ENCODE measurements at places on chromosomes 12 and 14. TPM values are rescaled to one million over a fixed set of nuclear protein-coding genes. Genes with fewer than 3 reads are reported as not detected.
A peak's percentile ranks its signal among the peaks of the same experiment; 100 is the strongest.

- DNase-seq, result no peak
Observed at GRCh38 chr12:9404031-9404430, 195.8 kb upstream of the PZP start.

- no peak for DNase-seq
Observed at GRCh38 chr14:76324133-76324532, 51.8 kb upstream of the ESRRB start.

DNA sequence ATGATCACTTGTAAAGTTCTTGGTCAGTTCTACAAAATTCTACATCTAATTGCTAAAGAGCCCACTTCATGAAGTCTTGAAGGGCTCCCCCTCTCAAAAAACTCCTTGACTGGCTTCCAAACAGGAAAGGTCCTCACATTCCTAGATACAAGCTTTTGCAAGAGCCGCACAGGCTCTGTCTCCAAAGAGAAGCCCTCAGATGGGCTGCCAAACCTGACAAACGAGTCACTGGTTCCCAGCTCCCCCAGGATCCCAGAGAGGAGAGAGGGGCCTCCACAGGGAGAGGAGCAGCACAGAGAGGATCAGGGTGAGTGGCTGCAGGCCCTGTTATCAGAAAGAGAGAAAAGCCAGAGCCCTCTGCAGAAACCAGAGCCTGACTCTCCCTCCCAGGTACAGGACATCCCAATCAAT, 5.8 kb downstream of the NID2 start:
- DNase-seq, result no peak

DNA sequence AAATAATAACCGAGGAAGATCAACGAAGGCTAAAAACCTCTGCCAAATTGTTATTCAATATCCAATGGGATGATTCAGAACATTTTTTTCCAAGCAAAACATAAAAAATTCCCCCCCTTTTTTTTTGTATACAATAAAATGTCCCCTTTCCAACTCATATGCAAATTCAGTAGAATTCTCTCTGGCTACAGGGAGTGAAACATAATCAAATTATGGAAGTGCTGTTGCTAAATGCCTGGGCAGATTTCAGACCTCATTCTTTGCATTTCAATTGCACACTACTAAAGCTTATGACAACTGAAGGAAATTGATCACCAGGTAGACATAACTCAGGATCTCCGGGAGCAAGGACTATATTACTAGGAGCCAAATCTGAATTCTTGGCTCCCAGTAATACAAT, 51.0 kb downstream of the LMNTD1 start:
- no peak for DNase-seq

- DNase-seq, result peak; percentile 60
Observed at GRCh38 chr12:50314636-50315312, 31.5 kb upstream of the LIMA1 start.

DNA sequence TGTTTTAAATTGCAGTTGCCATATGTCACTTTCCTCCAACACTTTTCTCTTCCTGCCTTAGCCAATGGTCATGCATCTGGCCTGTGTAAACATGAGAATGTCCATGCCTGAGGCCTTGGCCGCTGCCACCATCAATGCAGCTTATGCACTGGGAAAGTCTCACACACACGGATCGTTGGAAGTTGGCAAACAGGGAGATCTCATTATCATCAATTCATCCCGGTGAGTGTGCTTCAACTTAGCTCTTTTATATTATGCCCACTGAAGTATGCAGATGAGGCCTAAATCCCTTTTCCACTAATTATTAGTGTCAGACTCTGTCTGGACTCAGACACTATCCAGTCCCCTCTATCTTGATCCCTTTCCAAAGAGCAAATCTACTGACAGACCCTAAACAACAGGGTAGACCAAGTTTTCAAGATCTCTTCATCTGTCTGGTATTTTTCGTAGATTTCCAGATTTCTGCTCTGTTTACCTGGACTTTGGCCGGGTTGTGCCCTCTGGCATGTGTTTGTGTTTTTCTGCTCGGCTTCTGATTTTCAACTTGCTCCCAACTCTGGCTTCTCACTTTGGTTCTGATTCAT, 23.2 kb downstream of the AMDHD1 start:
- DNase-seq, result no peak

DNA sequence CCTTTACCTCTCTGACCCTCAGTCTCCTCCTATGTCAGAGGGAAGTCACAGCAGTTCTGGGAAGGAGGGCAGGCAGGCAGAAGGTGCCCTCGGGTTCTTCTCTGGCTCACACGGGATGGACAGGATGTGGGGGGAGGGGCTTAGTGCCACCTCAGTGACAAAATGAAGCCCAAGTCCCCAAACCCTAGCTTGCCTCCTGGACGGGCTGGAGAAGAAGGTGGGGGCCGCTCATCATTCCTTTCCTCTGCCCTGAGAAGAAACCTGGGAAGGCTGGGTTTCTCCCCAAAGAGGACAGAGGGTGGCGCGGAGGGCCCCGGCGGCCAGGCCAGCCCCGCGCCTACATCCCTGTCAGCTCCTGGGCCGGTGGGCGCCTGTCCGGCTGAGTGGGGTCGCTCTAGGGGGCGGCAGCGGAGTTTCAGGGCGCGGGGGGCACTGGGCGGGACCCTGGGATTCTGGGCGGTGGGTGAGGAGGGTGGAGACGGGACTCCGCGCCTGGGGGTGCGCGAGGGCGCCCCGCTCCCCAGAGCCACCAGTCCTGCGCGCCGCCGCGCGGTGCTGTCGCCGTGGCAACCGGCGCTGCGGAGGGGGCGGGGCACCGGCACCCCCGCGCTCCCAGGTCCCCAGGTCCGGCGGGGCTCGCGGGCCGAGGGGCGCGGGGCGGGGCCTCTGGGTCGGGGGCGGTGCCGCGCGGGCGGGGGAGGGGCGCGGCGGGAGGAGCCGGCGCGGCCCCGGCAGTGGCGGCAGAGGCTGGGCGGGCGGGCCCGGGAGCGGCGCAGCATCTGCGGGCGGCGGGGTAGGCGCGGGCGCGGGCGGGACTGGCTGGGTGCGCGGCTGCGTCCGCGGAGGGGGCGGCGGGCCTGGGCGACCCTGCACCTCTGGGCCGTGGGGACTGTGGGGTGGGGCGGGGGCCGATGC, at the start of gene TMEM121:
Gene TMEM121 (plus strand): TSS at position 723 of the 915 bp plus-strand sequence. CDS start 2,252 bp downstream, outside the sequence.
- no peak for DNase-seq

- DNase-seq, result no peak
Observed at GRCh38 chr12:122067966-122068365, 10.6 kb upstream of the MLXIP start.

- DNase-seq, result no peak
Observed at GRCh38 chr12:66340131-66340530, 37.8 kb downstream of the HELB start.

- no peak for DNase-seq
Observed at GRCh38 chr14:104172880-104173279, 34.5 kb downstream of the KIF26A start.

- DNase-seq, result no peak
Observed at GRCh38 chr12:121789800-121790728, 3.4 kb downstream of the RHOF start.

DNA sequence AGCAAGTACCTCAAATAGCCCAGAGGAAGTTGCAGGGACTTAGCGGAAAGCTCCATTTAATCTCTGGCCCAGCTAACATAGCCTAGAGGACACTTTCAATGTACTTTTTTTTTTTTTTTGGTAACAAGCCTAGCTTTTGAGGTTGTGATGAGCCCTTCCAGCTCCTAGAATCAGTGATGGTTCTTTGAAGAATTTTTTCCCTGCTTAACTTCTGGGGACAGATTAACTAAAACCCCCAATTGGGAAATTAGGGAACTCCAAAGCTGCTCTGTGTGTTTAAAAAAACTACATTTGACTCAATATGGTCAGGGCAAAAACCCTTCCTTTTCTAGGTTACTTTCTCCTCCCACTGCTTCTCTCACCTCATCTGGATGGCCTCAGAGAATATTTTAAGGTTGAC, 23.9 kb upstream of the ITGA5 start:
- DNase-seq, result no peak

GRCh38 chr12:89525305-89525823, 483 bp downstream of the POC1B start:
- no peak for DNase-seq

GRCh38 chr12:27934276-27934675, 38.3 kb downstream of the PTHLH start:
- no peak for DNase-seq

- DNase-seq, result no peak
Observed at GRCh38 chr14:92880851-92881250, 42.1 kb upstream of the CHGA start.

- no peak for DNase-seq
Observed at GRCh38 chr12:12927211-12928079, 24.5 kb downstream of the GPRC5D start.

DNA sequence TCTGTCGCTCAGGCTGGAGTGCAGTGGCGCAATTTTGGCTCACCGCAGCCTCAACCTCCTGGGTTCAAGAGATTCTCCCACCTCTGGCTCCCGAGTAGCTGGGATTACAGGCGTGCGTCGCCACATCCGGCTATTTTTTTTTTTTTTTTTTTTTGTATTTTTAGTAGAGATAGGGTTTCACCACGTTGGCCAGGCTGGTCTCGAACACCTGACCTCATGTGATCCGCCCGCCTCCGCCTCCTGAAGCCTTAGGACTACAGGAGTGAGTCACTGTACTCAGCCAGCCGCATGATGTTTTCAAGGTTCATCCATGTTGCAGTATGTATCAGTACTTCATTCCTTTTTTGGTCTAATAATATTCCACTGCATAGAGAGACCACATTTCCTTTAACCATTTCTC, 2.4 kb upstream of the RNF34 start:
- DNase-seq, result no peak

GRCh38 chr14:92863286-92864080, 59.5 kb upstream of the CHGA start:
- no peak for DNase-seq

- no peak for DNase-seq
Observed at GRCh38 chr12:43154498-43155045, 397.4 kb downstream of the ADAMTS20 start.

DNA sequence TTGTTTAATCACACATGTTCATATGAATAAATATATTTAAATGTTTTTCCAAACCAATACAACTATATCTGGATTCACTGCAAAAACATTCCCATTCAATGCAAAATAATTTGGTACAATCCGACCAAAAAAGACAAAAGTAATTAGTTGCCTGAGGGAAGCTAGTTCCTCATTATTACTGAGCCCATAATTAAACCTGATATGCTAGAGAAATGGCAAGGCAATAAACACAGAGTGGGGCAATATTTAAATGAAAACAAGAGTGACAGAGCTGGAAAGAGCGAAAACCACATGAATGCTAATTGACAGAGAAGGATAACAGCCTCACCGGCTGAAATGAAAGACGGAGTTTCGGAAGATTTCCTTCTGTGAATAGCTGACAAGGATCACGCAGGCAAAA, 82.6 kb downstream of the TMCC3 start:
- no peak for DNase-seq

GRCh38 chr12:101200824-101201223, 9.2 kb downstream of the SLC5A8 start:
- DNase-seq, result no peak

- no peak for DNase-seq
Observed at GRCh38 chr12:27077586-27077985, 4.8 kb downstream of the C12orf71 start.

DNA sequence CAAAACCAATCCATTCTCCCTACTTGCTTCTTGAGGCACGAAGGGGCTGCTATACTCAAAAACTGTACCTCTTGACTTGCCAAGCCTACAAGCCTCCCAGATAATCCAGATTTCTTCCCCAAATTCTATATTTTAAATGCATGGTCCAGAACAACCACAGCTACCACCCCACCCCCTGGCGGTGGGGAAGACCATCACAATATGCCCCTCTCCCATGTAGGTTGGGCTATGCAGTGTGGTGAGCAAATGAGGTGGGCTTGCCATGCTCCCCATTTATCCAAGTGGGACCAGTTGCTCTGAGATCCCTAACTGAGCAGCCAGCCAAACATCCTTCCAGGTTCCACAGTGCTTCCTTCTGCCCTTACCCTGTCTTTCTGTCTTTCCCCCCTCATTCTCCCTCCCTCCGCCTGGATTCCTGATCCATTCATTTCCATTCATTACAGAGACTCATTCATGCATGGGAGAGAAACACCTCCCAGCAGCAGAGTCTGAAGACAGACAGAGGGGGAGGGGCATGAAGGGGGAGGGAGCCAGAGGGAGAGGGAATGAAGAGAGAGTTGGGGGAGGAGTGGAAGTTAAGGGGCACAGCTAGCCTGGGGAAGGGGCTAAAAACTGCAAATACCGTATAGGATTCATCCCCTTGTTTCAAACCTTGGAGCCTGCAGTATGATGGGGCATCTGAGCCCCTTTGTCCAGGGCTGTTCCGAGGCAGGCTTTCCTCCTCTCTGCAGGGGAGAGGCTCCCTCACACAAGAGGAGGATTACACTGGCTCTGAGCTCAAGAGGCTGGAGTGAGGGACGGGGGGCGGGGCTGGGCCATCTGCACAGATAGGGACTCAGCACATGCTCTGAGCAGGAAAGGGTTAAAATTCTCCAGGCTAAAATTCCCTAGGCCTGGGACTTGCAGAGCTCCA, 4.4 kb downstream of the ZNF219 start:
- DNase-seq, result no peak

- no peak for DNase-seq
Observed at GRCh38 chr14:100323942-100324307, 786 bp downstream of the SLC25A47 start.

GRCh38 chr14:68884031-68885030, 91.5 kb upstream of the ZFP36L1 start:
- DNase-seq, result no peak

DNA sequence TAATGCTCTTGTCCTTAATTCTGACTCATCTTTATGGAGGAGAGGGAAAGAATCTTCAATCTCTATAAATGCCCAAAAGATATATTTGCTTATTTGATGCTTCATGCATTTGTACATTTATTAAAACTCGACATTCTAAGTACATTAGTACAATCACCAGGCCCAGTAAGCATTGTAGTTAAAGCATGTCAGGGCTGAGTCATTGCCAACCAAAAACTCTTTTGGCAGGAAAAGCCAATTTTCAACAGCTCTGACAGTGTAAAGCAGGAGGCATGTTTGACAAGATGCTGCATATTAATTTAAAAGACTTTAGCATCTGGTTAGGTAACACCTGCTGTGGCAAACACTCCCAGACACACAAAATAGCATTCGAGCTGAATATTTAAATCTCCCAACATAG, 290.9 kb downstream of the PPFIA2 start:
- no peak for DNase-seq

DNA sequence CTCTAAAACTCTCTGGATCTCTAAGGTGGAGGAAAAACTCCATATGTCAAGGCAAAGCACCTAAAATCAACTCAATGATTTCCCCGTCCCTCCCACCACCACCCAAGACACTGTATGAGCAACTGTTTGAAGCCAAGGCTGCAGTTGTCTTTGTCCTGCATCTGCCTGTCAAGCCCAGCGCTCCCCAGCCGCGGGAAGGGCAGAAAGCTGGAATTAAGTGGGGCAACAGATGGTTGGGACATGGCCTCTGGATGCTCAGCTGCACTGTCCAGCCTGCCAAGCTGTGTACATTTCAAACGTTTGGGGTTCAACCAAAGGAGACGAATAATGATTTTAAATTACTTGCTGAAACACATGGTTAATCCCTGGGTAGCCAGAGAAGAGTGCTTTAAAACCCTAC, 42.2 kb upstream of the PTGR2 start:
- DNase-seq, result no peak

KLHL33 gene
- not detected for total RNA-seq

DDN gene
- total RNA-seq, result 0.12 TPM

NDUFA12 gene
- total RNA-seq, result 179 TPM

CLEC4A gene
- total RNA-seq, result not detected

TMEM229B gene
- total RNA-seq, result 2.9 TPM

COL2A1 gene
- not detected for total RNA-seq

VASH1 gene
- total RNA-seq, result 25.1 TPM

KCNMB4 gene
- total RNA-seq, result 2.2 TPM

COQ5 gene
- total RNA-seq, result 17.6 TPM

DAAM1 gene
- 13.8 TPM for total RNA-seq

HNF1A gene
- total RNA-seq, result not detected

Data from glomerular endothelial cell (primary cell).